H1 (cell line): ENCODE measurements at places on chromosomes 7 and 10. TPM values are rescaled to one million over a fixed set of nuclear protein-coding genes. Genes with fewer than 3 reads are reported as not detected.

DNA sequence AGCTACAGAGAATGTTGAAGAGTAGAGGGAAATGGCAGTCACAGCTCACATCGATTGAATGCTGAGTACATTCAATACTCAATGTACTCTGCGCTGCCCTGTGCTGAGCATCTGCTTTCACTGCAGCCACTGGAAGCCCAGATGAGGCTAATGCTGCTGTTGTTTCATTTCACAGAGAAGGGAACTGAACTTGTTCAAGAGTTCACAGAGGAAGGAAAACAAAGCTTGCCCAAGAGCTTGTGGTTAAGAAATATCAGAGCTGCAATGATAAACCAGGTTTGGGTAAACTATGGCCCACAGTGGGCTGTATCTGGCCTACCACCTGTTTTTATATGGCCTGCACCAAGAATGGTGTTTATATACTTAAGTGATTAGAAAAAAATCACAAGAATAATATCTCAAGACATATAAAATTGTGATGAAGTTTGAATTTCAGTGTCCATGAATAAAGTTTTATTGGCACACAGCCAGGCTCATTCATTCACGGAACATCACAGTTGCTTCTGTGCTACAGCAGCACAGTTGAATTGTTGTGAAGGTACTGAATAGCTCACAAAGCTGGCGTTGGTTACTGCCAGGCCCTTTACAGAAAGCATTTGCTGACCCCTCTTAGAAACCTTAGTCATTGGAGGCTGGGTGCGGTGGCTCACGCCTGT is 64.1 kb downstream of the CFAP58 start:
- DNase-seq, result no peak
- H3K27me3 ChIP-seq, result no peaks in the 10 kb centered on the region
- no peak overlapping the region for H3K4me3 ChIP-seq
- H3K36me3 ChIP-seq, result no peaks in the 10 kb centered on the region
- no peak overlapping the region for H3K27ac ChIP-seq

- DNase-seq, result no peak
- no peak overlapping the region for H3K4me3 ChIP-seq
- H3K27me3 ChIP-seq, result no peaks in the 10 kb centered on the region
- no peak overlapping the region for H3K27ac ChIP-seq
- no peaks in the 10 kb centered on the region for H3K4me1 ChIP-seq
- H3K36me3 ChIP-seq, result no peaks in the 10 kb centered on the region
Observed at GRCh38 chr10:84531396-84531795, 203.0 kb downstream of the CCSER2 start.

- no peak overlapping the region for H3K4me3 ChIP-seq
- H3K4me1 ChIP-seq, result no peaks in the 10 kb centered on the region
- DNase-seq, result no peak
- no peaks in the 10 kb centered on the region for H3K27me3 ChIP-seq
- H3K36me3 ChIP-seq, result peaks cover 5% of the 10 kb centered on the region
Observed at GRCh38 chr7:74598558-74598957, 59.0 kb upstream of the GTF2I start.

DNA sequence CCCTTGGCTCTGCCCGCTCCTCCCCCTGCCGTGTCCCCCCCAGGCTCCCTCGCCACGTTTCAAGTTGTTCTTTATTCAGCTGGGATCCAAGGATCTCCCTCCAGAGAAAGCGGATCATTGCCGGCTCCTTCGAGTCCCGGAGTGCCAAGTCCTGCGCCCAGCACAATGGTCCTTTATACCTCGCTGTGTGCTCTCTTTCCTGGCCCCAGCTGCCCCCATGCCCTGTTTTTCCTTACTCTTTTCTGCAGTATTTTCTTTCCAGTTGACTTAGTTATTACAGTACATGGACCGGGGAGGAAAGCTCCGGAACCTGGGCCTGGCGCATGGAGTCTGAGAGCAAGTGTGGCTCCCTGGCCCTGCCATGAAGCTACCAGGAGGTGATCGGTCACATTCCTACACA is 88.1 kb upstream of the KMT2C start:
- H3K27me3 ChIP-seq, result no peaks in the 10 kb centered on the region
- H3K4me3 ChIP-seq, result no peak overlapping the region
- no peak overlapping the region for H3K27ac ChIP-seq
- no peaks in the 10 kb centered on the region for H3K36me3 ChIP-seq
- H3K4me1 ChIP-seq, result peaks cover 8% of the 10 kb centered on the region

DNA sequence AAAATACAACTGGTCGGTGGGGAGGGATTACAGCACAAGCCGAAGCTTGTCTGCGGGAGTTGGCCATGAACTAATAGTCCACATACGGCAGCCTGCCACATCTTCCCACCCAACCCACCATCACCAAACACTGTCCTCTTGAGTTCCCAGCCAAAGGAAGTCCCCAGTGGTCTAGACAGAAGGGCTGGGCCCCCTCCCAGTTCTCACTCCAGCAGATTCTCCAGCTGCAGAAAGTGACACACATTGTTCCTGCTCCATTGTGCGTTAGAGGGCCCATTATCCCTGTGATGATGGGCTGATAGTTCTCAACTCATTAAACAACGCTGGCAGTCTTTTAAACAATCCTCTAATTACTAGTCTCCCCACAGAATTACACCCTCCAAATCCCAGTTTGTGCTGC is 148.0 kb downstream of the FGFR2 start:
- no peaks in the 10 kb centered on the region for H3K4me1 ChIP-seq
- no peak for DNase-seq
- no peak overlapping the region for H3K27ac ChIP-seq
- no peaks in the 10 kb centered on the region for H3K27me3 ChIP-seq
- no peak overlapping the region for H3K4me3 ChIP-seq

- no peaks in the 10 kb centered on the region for H3K36me3 ChIP-seq
- H3K4me1 ChIP-seq, result peaks cover 4% of the 10 kb centered on the region; the same call in 1 of the 2 replicates
- H3K4me3 ChIP-seq, result no peak overlapping the region
- peaks cover 7% of the 10 kb centered on the region; the same call in 1 of the 2 replicates for H3K27me3 ChIP-seq
- H3K27ac ChIP-seq, result no peak overlapping the region
Observed at GRCh38 chr10:49595003-49595712, 15.0 kb upstream of the SLC18A3 start.

GRCh38 chr10:126975221-126975620 is 70.0 kb downstream of the DOCK1 start:
- H3K27me3 ChIP-seq, result no peaks in the 10 kb centered on the region
- H3K36me3 ChIP-seq, result peaks cover 5% of the 10 kb centered on the region
- H3K27ac ChIP-seq, result no peak overlapping the region
- DNase-seq, result no peak

GRCh38 chr7:2154831-2155230 is 77.9 kb downstream of the MAD1L1 start:
- DNase-seq, result no peak
- no peak overlapping the region for H3K27ac ChIP-seq
- no peaks in the 10 kb centered on the region for H3K27me3 ChIP-seq
- H3K4me3 ChIP-seq, result no peak overlapping the region

Gene PPP1R9A
- total RNA-seq, result 15.5 and 20.3 TPM in 2 replicates

DNA sequence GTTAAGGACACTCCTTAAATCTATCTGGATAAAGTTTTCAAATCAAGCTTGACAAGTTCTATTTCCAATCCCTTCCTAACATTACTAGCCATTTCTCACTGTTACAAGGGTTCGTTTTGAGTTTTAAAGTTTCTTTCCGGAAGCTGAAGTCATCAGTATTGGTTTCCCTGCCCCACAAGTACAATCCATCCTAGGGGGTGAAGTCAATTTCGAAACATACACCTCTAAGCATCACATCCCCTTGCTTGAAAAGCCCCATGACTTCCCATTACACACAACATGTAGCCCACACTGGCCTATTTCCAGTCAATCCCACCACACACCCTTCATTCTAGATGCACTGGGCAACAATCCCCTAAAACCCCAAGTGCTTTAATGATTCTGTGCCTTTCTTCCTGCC is 13.0 kb downstream of the DPY19L1 start:
- no peak overlapping the region for H3K4me3 ChIP-seq
- H3K27ac ChIP-seq, result no peak overlapping the region
- H3K4me1 ChIP-seq, result peaks cover 8% of the 10 kb centered on the region

DNA sequence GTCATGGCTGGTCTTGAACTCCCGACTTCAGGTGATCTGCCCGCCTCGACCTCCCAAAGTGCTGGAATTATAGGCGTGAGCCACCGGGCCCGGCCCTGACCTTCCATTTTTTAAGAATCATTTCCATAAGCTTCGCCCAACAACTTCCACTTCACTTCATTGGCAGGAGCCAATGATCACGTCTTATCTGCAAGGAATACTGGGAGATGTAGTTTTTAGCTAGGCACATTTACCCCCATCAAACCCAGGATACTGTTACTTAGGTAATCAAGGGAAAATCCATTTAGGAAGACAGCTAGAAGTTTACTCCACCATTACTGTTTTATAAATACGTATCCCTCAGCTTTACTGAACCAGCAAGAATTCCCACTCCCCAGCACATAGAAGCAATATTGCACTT is 3.4 kb upstream of the CDK13 start:
- no peaks in the 10 kb centered on the region for H3K4me1 ChIP-seq
- H3K27ac ChIP-seq, result no peak overlapping the region
- no peak overlapping the region for H3K4me3 ChIP-seq
- H3K36me3 ChIP-seq, result no peaks in the 10 kb centered on the region

DNA sequence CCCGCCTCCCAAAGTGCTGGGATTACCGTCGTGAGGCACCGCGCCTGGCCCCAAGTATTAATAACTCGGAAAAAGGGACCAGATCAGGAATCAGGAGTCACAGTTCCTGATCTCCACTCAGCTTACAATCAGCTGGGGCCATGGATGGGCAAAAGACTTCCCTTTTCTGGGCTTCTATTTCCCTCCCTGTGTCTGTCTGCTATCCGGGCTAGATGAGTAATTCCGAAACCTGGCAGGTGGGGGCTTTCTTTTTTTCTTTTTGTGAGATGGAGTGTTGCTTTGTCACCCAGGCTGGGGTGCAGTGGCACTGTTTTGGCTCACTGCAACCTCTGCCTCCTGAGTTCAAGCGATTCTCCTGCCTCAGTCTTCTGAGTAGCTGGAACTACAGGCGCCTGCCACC is 11.6 kb downstream of the RPS24 start:
- H3K4me3 ChIP-seq, result no peak overlapping the region
- peaks cover 4% of the 10 kb centered on the region for H3K4me1 ChIP-seq
- H3K27me3 ChIP-seq, result no peaks in the 10 kb centered on the region
- no peak for DNase-seq
- no peak overlapping the region for H3K27ac ChIP-seq
